ENCODE measurements at places on chromosomes 5 and 9. TPM values are rescaled to one million over a fixed set of nuclear protein-coding genes. Genes with fewer than 3 reads are reported as not detected.

GRCh38 chr5:2207109-2207399 lies 324.3 kb upstream of the IRX4 start:
- no peak overlapping the region for H3K4me3 ChIP-seq
- no peak for DNase-seq
- H3K36me3 ChIP-seq, result no peaks in the 10 kb centered on the region
- no peaks in the 10 kb centered on the region for H3K4me1 ChIP-seq

Gene SLC22A4
- polyA plus RNA-seq, result 0.45 TPM

GRCh38 chr5:1883925-1884677 lies 1.4 kb upstream of the IRX4 start:
- no peak overlapping the region for H3K27ac ChIP-seq
- H3K4me3 ChIP-seq, result peak overlapping the region; percentile 62
- peaks cover 99% of the 10 kb centered on the region for H3K27me3 ChIP-seq

DNA sequence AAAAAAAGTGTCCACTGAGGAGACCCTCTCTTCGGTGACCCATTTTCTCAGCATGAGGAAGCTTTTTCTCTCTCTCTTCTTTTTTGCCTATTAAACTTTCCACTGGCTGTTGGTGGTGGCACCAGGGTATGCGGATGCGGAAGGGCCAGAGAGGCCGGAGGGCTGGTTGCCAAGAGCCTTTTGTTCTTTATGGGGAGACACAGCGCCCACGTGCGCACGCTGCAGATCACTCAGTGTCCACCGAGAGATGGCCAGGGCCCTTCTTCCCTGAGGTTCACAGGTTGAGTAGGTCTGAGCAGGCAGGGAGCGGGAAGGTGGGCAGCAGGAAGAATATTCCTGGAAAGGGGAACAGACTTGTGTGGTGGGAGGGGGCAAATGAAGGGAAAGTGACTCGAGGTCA lies 69.1 kb downstream of the STK10 start:
- H3K4me1 ChIP-seq, result no peaks in the 10 kb centered on the region
- H3K4me3 ChIP-seq, result no peak overlapping the region
- H3K27me3 ChIP-seq, result no peaks in the 10 kb centered on the region
- no peaks in the 10 kb centered on the region for H3K36me3 ChIP-seq

- DNase-seq, result no peak
- H3K27ac ChIP-seq, result no peak overlapping the region
- peaks cover 6% of the 10 kb centered on the region for H3K4me1 ChIP-seq
Measured at GRCh38 chr9:70413464-70413798, 1.0 kb downstream of the KLF9 start.

- H3K4me1 ChIP-seq, result peaks cover 41% of the 10 kb centered on the region
- no peaks in the 10 kb centered on the region for H3K36me3 ChIP-seq
- H3K27ac ChIP-seq, result 0 out of 2 replicates have a peak overlapping the region, but pooled peaks have one; percentile 26
- no peak for DNase-seq
- H3K4me3 ChIP-seq, result no peak overlapping the region
Measured at GRCh38 chr5:150511578-150512367, 3.8 kb downstream of the NDST1 start.

Gene AQP3
- 6.4 TPM for polyA plus RNA-seq

GRCh38 chr5:152107220-152107619 lies 182.6 kb upstream of the GLRA1 start:
- no peak overlapping the region for H3K4me3 ChIP-seq
- DNase-seq, result no peak
- H3K27ac ChIP-seq, result no peak overlapping the region
- no peaks in the 10 kb centered on the region for H3K36me3 ChIP-seq
- H3K27me3 ChIP-seq, result no peaks in the 10 kb centered on the region

DNA sequence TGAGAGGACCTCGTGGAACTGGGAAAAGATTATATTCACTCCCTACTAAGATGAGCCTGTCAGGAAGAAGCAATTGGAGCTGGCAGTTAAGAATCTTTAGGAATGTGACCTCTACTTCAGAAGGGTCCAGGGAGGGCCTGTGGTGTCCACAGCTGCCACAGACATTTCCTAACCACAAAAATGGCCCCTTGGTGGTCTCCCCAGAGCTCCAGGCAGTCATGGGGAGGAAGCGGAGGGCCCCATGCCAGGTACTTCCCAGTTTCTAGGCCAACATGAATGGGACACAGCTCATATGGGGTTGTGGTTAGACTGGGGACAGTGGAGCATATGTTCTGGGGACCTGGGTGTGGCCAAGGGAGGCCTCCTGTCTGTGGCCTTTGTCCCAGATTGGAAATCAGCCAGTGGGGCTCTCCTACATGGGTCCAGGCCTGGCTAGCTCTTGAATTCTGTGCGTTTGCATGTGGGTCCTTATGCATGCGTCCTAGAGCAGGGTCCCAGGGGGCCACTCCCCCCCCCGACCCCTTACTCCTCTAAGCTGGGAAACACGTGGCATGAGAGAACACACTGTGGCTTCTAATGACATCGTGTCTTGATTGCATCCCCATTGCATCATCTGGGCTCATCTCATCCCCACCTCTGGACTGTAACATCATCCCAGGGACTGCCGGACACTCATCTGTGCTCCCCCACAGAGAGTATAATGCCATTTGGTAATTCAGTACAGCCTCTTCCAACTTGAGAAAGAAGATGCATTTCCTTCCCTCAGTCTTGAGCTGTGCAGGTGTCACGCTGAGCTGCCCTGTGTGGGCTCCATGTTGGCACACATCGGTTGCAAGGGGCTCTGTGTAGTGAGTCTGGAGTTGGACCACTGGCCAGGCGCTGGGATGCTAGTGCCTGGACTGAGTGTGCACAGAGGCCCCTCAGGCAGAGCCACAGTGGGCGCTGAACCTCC lies 31.3 kb downstream of the IRF1 start:
- no peaks in the 10 kb centered on the region for H3K36me3 ChIP-seq
- H3K27ac ChIP-seq, result no peak overlapping the region
- DNase-seq, result no peak
- peaks cover 9% of the 10 kb centered on the region for H3K4me1 ChIP-seq

DNA sequence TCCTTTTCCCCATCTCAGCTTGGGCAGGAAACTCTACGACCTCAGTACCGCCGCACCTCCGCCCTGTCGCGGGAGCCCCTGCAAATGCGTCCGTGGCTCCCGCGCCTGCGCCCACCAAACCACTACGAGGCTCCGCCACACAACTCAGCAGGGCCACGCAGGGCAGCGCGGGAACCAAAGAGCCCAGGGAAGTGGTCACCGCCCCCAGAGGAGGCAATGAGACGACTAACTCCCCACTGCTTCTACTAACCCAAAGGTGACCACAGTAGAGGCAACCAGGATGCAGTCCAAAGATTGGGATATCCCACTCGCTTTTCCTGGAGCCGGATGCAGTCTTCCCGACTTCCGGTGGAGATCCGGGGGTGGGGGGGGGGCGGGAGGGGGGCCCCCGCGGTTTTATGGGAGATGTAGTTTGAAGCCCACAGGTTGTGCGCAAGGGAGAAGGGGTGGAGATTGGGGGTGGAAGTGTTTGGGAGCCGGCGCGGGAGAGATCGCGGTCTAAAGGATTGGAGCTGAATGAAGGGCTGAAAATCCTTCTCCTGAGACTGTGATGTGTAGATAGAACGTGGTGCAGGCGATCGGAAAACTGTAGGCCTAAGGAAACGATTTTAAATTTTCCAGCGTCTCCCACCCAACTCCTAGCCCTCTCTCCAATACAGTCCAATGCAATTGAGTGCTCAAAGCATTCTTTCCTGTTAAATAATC lies at the start of gene NUDT12:
NUDT12 (minus strand) TSS at position 337 of the 705 bp plus-strand sequence. CDS start 2,541 bp downstream, outside the sequence.
- H3K36me3 ChIP-seq, result no peaks in the 10 kb centered on the region
- no peaks in the 10 kb centered on the region for H3K27me3 ChIP-seq
- peaks cover 5% of the 10 kb centered on the region for H3K4me1 ChIP-seq
- peak within 1 kb of the TSS; percentile 80 for H3K27ac ChIP-seq
- H3K4me3 ChIP-seq, result peak within 1 kb of the TSS; percentile 93

GRCh38 chr9:99103901-99104458 lies 933 bp upstream of the TGFBR1 start:
- peaks cover 3% of the 10 kb centered on the region for H3K4me1 ChIP-seq
- no peak overlapping the region for H3K27ac ChIP-seq
- H3K27me3 ChIP-seq, result no peaks in the 10 kb centered on the region
- DNase-seq, result peak; percentile 63
- H3K36me3 ChIP-seq, result no peaks in the 10 kb centered on the region

All from H1 (cell line).